Amniotic epithelial cell (primary cell): ENCODE measurements at places on chromosomes 5 and 9.

GRCh38 chr9:89899573-89899972, 294.8 kb downstream of the GADD45G start:
- DNase-seq = no peak

DNA sequence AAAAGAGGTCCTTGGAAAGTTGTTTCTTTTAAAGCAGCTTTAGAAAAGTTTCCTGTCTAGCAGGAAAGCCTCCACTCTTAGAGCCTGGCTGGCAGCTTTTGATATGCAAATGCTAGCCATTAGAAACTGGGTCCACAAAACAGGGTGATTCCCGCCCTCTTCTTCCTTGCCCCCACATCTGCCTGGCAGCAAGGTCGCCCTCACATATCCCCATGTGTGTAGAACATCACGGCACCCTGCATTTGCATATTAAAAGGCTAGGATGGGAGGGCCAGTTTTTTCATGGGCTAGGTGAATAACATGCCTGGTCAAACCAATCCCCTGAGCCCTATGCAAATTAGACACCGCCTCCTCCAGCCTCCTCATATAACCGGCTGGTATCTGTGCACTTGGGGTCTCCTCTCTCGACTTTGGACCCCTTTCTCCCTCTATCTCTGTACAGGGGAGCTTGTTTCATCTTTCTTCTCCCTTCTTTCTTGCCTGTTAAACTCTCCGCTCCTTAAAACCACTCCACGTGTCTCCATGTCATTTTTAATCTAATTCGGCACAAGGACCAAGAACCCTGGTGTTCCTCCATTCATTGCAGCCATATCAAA, 426.8 kb upstream of the CTNND2 start:
- DNase-seq = no peak

DNA sequence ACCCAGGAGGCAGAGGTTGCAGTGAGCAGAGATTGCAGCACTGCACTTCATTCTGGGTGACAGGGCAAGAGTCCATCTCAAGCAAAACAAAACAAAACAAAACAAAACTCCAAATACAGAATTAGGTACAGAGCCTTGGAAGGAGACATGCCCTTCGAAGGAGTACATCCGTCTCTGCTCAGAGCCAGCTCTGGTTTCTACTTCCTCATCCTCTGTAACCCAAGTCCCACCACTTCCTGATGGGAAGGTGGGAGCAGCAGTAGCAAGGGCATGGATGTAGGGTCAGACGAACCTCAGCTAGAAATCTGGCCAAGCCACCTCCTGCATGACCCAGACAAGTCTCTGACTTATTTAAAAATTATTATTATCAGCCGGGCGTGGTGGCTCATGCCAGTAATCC, 16.5 kb upstream of the STXBP1 start:
- no peak for DNase-seq

- DNase-seq = no peak
Measured at GRCh38 chr9:125707472-125707804, 430 bp upstream of the MAPKAP1 start.

- no peak for DNase-seq
Measured at GRCh38 chr5:154385236-154385512, 60.6 kb upstream of the SAP30L start.

- no peak for DNase-seq
Measured at GRCh38 chr5:17331651-17332050, 114.2 kb downstream of the BASP1 start.

DNA sequence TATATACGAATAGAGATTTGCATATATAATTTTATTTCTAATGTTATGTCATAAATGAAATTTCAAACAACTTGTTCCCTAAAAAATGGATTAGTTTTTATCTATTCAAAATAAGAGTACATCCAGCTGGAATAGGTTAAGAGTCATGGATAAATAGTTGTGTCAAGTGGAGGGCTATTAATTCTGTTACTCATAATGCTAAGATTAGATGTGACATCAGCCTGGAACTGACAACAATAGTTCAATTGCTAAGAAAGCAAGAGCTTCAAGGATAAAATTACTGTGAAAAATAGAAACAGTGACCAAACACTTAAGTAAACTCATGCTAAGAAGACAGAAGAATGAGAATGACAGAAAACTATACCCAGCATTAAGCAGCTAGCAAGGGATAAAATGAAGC, 92.2 kb upstream of the CDH9 start:
- DNase-seq = peak; percentile 71

- DNase-seq = peak; percentile 97
Measured at GRCh38 chr9:76591256-76591950, 132.4 kb downstream of the GCNT1 start.
